Cerebellum (tissue), 4 donors: ENCODE measurements at places on chromosomes 6 and 20.

- no peak for DNase-seq
Measured at GRCh38 chr6:87572021-87572420, 17.8 kb downstream of the RARS2 start.

DNA sequence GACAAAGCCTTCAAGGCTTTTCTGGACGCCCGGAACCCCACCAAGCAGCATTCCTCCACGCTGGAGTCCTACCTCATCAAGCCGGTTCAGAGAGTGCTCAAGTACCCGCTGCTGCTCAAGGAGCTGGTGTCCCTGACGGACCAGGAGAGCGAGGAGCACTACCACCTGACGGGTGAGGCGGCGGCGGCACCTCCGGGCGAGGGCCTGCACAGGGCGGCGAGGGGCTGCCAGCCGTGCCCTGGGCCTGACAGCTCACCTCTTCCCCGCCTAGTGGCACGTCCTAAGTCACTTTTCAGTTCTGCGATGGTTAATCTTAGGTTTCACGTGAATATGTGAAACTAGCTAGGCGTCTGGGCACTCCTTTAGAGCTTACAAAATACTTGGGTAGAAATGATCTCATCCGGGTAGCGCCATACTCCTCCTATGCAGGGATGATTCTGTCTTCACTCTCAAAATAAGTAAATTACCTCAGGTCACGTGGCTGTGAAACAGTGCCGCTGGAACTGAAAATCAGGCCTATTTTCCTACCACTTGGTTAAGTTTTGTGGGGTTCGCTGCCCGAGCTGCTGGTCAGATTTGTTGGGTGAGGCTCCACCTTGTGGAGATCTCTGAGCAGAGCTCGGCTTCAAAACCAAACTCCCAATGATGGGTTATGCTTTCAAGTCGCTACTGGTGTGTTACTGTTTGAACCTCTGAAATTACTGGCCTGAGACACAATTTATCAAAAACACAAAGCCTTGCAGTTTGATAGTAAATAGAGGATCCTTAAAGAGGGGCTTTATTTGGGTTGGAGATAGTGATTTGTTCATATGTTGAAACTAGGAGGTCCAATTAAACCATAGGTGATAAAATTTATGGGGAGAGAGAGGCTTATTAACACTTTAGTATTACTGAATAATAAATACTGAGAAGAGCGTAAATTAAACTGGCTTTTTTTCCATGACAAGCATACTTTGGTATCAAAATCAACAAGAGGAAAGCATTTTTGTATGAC is 15.5 kb upstream of the CLDN20 start:
- peak; percentile 53 for DNase-seq

DNA sequence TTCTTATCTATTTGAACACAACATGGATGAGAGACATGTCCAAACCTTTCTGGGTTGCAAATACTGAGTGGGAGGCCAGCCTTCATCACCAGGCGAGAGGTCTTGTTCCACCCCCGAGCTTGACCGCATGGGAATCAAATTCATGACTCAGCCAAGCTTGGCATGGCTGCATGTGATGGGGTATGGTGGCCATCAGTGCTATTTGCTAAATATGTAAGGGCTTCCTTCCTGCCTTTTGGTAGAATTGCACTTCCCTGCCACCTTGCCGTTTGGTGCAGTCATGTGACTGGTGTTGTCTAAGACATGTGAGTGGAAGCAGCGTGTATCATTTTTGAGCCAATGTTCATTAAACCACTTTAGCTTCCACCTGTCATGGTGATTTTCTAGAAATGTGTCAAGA is 508.9 kb upstream of the SULF2 start:
- no peak for DNase-seq

- no peak for DNase-seq
Measured at GRCh38 chr6:30873137-30873640, 11.1 kb upstream of the DDR1 start.

- no peak for DNase-seq
Measured at GRCh38 chr20:44357555-44358125, 2.1 kb downstream of the HNF4A start.

GRCh38 chr20:63008541-63009044 is 1.8 kb upstream of the BHLHE23 start:
- DNase-seq, result no peak

GRCh38 chr6:111534231-111534751 is 51.3 kb upstream of the REV3L start:
- DNase-seq, result no peak

DNA sequence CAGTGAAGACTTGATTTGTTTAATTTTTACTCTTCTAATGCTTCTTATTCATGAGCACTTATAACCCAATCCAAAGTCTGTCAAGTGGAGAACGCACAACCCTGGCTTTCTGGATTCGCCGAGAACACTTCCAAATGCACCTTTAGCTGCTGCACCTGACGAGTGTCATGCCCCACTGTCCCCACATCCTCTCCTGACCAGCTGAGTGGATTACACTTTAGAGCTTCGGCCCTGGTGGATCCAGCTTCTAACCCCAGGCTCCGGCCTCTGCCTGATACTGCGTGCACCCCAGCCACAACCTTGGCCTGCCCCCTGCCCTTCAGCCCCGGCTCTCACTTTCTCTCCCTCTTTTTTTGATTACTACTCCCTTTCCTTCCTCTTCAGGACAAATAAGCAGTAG is 258.8 kb downstream of the TMEM242 start:
- no peak for DNase-seq

GRCh38 chr6:75526502-75527127 is 33.0 kb upstream of the FILIP1 start:
- peak; percentile 44 for DNase-seq

- no peak for DNase-seq
Measured at GRCh38 chr20:37961066-37961465, 58.1 kb downstream of the VSTM2L start.

DNA sequence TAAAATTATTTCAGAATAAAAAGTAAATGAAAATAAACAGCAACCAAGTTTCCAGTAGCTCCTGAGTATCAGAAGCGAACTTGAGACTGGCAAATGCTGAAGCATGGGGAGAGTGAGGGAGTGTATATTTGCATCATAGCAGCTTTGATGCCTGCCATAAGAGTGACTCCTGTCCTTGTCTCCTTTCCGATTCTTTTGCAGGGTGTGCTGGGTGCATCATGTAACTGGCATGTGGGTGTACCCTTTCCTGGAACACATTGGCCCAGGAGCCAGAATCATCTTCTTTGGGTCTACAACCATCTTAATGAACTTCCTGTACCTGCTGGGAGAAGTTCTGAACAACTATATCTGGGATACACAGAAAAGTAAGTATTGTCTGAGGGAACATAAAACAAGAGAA is 117.4 kb downstream of the ADAT2 start:
- DNase-seq, result no peak

DNA sequence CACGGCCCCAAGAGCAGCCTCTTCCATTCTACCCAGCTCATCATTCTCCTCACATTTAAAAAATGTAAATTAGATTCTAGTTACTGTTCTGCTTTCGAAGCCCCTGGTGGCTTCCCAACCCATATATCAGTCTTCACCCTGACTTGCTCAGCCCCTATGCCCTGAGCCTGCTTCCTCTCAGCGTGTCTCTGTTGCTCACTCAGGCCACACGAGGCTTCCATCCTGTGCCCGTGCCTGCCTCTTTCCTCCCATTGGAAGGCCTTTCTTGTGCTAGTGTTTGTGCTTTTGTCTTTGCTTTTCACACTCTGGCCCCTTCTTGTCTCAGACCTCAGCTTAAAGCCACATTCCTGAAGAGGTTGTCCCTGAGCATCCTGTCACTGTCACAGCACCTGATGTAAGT is 78.1 kb downstream of the AFDN start:
- no peak for DNase-seq
